Activated naive CD4-positive, alpha-beta T cell treated with anti-CD3 and anti-CD28 coated beads, Interleukin-2, amount 50 U/mL, for 72 hours (primary cell): ENCODE measurements at places on chromosomes 1 and 21.

DNA sequence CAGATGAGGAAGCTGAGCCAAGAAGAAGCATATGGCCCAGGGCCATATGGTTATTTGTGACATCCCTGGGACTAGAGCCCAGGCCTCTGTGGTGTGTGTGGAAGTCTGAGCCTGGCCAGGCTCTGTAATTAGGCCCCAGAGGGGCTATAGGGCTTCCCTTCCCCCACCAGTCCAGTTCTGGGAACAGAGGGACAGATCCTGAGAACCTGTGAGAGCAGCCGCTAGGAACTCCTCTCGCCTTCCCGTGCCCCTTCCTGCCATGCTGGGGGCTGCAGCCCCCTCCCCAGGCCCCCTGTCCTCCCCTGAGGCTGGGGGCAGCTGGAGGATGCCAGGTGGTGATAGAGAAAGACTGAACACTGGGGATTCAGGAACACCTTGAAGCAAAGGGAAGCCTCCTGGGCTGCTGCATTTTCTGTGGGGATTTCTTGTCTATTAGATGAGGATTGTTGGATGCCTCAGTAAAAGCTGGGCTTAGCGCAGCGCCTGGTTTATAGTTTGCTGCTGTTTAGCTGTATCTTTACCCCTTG lies 33.3 kb downstream of the COQ8A start:
- no peak for DNase-seq

- DNase-seq: no peak
Measured at GRCh38 chr1:223771469-223771813, 59.1 kb downstream of the CAPN2 start.

DNA sequence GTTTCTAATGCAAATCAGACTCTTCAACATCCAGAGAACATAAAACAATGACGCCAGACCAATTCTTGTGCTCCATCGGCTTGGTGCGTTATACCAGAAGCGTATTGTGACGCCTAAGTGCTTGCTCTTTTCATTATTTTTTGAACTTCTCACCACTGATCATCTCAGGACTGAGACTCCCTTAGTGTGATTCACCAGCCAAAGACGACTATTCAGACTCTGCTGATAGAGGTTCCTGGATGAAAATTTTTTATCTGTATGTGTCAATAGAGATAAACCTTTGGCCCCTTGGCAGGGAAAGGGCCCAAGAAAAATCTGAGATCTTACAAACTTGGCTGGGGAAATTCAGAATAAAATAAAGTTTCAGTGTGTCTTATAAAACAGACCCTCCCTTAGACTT lies 856 bp upstream of the GREM2 start:
- DNase-seq: no peak

DNA sequence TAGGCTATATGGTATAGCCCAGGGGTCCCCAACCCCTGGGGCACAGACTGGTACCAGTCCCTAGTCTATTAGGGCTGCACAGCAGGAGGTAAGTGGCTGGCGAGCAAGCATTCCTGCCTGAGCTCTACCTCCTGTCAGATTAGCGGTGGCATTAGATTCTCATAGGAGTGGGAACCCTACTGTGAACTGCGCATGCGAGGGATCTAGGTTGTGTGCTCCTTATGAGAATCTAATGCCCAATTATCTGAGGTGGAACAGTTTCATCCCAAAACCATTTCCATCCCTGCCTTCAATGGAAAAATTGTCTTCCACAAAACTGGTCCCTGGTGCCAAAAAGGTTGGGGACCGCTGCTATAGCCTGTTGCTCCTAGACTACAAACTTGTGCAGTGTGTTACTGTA lies 22.8 kb upstream of the ZBTB8A start:
- no peak for DNase-seq

DNA sequence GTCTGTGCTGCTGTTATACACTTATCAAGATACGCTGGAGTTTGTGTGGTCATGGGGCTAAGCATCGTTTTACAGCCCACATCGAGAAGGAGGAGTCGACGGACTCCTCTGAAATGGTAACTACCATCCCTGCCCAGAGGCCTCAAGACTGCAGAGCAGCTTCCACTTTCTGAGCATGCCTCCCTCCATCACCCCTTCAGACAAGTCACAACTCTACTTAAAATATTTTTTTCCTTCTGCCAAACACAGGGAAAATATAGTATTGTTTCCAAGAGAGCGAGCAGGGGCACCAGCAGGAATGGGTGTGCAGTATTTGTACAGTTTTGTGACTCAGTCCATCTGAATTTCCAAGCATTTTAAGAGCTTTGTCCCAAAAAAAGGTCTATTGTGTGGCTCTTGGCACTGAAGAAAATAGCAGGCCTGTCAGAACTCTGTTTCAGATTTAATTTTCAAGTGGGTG lies 14.1 kb downstream of the EVA1C start:
- no peak for DNase-seq

- no peak for DNase-seq
Measured at GRCh38 chr1:1004780-1005697, 5.1 kb upstream of the HES4 start.

GRCh38 chr1:9910423-9911178 lies 532 bp upstream of the CTNNBIP1 start:
- peak; percentile 100 for DNase-seq

GRCh38 chr1:98897479-98897878 lies 107.2 kb downstream of the PLPPR5 start:
- DNase-seq: no peak

- DNase-seq: no peak
Measured at GRCh38 chr1:204566583-204566955, 50.4 kb downstream of the MDM4 start.

DNA sequence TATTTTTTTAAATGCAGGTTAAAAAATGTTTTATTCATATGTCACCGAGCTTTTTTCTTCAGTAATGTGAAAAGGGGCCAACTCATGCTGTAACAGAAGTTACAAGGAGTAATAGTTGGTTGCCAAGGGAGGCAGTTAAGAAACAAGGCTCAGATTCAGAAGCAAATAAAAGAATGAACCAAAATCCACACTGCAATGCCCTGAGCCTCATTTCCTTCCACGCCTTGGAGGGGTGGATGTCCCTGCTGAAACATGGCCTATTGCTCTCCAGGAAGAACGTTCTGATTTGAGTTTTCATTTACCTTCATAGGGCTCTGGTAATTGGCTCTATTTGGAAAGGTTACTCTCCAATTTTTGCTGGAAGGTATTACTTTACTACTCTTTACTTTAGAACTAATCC lies 24.4 kb downstream of the ALG14 start:
- no peak for DNase-seq

DNA sequence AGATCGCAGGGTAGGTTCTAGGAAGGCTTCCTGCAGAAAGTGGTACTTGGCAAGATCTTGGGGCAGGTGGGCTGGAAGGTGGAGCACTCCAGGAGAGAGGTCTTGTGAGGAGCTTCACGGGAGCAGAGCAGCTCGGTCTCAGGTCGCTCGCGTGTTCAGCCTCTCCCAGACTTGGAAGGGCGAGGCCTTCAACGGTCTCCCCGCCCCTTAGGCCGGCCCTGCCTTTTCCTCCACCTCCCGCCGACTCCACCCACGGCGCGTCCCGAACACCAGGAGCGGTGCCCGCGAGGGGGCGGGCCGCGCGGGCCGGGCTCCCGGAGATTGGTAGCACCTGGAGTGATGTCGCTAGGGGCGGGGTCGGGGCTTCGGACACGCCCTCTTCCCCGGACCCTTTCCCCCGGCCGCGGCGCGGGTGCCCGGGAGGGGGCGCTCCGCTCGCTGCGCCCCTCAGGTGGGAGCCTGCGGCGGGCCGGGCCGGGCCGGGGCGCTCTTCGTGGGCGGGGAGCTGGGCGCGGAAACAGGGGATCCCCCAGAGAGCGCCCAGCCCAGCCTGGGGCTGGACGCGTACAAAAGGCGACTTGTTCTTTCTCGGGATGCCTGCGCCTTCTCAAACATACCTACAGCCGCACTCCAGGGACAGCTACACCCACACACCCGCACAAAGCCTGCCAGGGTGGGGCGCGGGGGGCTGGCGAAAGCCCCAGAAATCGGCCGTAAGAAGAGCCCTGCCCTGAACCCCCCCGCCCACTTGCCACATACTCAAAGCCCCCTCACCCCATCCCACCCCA lies 35.5 kb downstream of the AHDC1 start:
- DNase-seq: peak; percentile 88

GRCh38 chr1:91706140-91706957 lies 179.6 kb downstream of the TGFBR3 start:
- DNase-seq: no peak

DNA sequence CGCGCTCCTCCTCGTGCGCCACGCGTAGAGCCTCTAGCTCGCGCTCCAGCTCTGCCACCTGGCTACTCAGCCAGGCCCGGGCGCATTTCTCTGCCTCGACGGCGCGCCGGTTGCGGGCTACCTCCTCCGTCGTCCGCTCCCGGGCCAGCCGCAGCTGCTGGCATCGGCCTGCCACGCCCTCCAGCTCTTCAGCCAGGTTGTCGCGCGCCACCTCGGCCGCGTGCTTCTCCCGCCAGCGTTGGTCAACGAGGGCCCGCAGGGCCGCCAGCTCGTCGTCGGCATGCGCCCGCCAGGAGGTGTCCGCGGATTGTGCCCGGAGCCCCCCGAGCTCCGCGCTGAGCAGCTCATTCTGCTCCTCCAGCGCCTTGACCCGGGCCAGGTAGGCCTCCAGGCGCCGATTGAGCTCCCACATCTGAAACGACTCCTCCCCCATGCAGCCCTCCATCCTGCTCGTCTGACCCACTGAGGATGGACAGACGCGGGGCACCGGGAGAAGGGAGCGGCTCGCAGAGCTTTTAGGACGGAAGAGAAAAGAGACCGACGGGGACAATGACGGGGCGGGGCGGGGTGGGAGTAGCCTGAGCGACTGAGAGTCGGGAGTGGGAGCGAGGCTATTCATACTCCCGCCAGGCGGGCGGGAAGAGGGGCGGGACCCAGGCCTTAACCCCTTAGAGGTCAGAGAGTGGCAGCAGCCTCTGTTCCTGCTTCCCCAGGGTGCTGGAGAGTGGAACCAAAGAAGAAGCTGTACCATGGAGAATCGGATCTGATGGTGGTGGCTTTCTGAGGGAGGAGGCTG lies at the start of gene NES:
Gene NES, minus strand, starts transcription at position 588 of the 796 bp plus-strand sequence. Its CDS starts 143 bp downstream, at position 445.
- DNase-seq: no peak

DNA sequence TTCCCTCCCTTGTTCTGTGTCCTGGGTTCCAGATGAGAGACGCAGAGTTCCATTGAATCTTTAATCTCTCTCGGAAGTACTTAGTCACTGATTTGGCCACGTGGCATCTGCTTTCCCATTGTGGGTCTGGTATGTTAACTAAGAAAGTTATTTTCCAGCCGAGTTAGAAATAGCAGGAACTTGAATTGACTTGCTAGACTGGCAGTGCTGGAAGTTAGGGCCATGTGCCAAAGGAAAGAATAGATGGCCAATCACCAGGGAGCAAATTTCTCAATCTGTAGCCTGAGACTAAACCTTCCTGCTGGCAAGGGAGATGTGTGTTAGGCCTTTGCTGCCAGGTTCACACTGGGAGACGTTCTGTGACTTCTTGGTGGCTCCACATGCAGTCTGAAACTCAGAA lies 24.2 kb upstream of the SLFNL1 start:
- DNase-seq: no peak

DNA sequence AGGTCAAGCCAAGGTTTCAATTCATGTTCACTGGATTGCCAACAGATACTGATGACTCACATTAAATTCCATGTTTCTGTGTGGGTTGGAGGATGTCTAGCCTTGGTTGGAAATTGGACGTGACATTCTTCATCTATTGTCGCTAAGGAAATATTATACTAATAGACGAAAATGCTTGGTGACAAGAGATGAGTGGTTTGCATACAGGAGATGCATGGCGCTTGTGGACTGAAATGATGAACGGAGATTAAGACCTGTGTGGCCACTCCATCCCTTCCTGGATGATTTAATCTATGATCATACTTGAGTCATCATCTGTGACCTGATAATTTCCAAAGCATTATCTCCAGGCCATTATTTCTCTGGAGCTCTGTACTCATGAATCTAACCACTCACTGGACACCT lies 97.0 kb upstream of the CD34 start:
- DNase-seq: no peak

DNA sequence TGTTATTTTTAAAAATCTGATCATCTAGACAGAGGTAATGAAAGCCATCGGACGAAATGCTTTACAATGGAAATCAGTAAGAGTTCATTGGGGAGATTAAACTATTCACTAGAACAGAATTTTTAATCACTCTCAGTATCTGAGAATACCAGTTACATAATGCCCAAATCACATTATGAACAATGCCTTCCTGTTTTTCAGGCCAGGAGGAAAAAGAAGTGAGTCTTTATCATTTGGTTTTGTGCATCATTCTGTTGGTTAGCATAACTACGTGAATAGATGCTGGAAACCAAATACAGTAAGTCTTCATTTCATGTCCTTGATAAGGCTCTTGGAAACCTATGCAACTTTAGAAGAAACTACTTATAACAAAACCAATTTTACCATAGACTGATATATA lies 18.0 kb upstream of the ASB17 start:
- no peak for DNase-seq

GRCh38 chr1:219265026-219265515 lies 91.4 kb downstream of the LYPLAL1 start:
- DNase-seq: no peak

GRCh38 chr1:221141096-221141495 lies 261.9 kb downstream of the HLX start:
- DNase-seq: no peak

- DNase-seq: peak; percentile 67
Measured at GRCh38 chr1:222095606-222096475, 354.0 kb upstream of the DUSP10 start.

DNA sequence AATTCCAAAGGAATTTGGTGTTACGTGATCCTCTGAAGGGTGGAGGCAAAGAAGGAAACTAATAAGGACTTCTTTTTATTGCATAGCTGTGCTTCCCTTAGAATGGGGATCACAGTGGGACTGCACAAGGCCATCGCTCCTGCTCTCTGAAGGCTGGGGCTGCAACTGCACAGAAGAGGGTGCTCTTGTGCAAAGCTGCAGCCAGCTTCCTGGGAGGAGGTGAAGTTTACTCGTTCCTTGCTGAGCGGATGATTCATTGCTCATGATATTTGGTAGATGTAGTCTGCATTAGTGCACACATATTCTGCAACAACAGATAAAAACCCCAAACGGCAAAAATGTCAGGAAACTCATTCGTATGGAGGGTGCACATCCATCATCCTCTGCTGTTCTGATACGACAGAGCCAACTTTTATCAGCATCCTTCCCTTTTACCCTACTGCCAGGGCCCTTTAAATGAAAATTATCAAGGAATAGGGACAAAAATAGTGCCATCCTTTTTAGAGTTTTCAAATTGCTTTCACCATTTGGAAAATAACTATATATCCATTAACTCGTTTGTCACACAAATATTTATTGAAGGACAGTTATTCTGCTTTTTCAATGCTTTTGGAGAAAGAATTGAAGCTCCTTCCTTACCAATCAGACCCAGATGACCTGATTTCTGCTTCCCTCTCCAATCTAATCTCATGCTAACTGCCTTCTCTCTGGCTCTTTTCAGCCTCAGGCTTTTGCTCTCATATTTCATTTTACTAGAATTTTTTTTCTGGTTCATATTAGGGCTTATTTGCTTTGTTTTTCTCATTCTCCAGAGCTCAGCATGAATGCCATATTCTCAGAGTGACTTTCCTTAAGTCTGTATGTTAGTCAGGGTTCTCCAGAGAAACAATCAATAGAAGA lies 263.6 kb downstream of the DUSP10 start:
- DNase-seq: peak; percentile 20
